GM23248 (cell line): ENCODE measurements at places on chromosomes 16 and 17.

GRCh38 chr17:49519781-49520180 lies 24.7 kb downstream of the NGFR start:
- DNase-seq = no peak

GRCh38 chr16:85446951-85447692 lies 166.0 kb upstream of the GSE1 start:
- no peak for DNase-seq

DNA sequence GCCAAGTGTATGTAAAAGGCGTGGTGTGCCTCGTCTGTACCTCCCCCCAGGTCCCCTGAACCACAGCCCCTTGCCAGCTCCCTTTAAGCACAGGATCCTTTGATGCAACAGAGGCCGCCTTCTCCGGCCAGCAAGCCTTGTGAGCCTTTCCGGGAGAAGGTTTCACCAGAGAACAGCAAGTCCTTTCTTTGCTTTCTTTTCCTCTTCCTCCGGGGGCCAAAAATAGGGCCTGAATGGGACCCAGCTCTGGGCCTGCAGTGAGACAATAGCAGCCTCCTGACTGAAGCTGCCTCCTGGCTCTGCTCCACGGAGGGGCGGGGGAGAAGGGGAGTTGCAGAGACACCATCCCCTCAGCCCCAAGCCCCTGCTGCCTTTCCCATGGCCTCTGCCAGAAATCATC lies 9.0 kb downstream of the ADGRG1 start:
- DNase-seq = no peak

DNA sequence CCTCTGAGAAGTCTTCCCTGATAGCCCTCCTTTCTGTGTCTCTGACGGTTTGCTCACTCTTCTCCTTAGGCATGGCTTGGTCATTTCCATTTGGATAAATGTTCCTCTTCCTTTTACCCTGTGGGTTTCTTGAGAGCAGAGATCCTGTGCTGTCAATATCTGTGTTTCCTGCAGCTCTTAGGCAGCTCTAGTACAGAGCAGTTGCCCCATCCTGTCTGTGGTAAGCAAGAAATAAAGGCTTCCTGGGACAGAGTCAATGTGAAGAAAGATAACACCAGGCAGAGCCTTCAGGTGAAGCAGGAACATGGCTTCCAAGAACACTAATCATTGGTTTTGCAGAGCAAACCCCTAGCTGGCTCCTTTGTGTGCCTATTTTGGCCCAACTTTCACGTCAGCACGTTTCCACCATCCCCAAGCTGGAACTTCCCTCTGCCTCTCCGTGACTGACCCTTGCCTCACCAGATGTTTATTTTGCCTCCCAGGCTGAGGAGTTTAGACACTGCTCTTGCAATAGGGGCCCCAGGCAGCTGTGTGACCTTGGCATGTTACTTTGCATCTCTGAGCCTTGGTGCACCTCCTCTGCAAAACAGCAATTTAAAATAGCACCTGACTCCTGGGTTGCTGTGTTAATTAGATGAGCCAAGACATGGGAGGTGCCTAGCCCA lies 49.6 kb upstream of the SIAH1 start:
- peak; percentile 34 for DNase-seq

DNA sequence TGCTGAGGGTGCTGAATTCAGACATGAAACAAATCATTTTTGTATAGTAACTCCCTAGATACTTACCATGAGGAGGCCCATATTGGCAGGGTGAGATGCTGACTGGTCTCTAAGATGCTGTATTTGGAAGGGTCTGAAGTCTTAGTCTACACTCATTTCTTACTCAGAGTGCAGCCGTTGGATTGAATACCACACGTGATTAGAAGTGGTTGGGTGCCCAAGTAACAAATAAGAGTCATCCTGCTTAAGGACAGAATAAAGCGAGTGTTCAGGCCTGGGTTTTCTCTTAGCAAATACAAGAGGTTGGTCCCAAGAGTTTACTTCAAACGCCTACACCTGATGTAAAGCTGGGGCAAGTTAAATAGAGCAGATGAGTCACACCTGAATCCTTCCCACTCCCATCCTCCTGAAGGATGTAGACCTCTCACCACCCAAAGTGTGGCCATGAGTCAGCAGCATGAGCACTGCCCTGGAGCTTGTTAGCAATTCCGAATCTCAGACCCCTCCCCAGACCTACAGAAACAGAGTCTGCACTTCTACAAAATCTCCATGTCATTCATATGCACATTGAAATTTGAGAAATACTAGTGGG lies 284.6 kb upstream of the CDH5 start:
- DNase-seq = peak; percentile 93

DNA sequence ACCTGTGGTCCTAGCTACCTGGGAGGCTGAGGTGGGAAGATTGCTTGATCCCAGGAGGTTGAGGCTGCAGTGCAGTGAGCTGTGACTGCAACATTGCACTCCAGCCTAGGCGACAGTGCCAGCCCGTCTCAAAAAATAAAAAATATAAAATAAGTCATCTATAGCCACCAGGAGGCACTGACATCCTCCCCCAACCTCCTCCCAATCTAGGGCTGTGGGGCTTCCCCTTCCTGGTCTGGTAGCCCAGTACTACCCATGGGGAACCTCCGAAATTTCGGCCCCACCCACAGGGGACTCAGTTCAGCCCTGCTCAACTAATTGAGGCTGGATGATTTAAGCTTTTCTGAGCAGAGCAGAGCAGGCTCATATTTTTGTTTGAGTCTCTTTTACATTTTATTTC lies 3.2 kb downstream of the ZSCAN10 start:
- peak; percentile 39 for DNase-seq

GRCh38 chr17:21677126-21677910 lies 15.0 kb upstream of the KCNJ18 start:
- DNase-seq = no peak

DNA sequence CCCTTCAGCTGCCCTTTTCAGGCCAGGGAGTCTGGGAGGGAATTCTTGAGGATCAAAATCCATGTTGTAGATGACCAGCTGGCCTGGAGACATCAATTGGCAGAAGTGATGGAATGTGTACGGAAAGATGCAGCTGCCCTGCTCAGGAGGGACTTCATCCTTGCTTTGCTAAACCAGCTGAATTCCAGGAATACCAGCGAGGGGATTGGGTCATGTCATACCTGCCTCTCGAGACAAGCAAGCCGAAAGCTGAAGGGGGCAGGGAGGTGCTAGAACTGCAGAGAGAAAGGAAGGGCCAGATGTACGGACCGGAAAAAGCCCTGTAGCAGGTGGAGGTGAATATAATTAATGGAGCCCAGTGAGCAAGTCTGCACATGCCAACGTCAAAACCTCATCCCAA lies 25.6 kb upstream of the NTN1 start:
- DNase-seq = no peak

- DNase-seq = peak; percentile 74
Observed at GRCh38 chr17:51119415-51120356, 982 bp downstream of the SPAG9 start.

DNA sequence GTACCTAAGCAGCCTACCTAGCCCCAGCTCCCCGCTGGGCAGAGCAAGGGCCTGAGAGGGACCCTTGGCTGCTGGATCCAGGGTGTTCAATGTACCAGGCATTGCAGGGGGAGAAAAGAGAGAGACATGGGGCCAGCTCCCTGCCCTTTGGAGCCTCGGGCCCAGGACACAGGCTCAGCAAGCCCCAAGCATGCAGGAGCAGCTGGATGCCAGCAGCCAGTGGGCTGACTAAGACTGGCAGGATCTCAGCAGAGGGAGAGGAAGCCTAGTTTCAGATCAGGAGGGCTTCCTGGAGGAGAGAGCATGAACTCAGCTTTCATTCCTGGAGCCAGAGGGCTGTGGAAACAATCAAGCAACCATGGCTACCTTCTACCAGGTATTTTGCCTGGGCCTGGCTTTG lies 82.0 kb upstream of the NKD1 start:
- DNase-seq = no peak

DNA sequence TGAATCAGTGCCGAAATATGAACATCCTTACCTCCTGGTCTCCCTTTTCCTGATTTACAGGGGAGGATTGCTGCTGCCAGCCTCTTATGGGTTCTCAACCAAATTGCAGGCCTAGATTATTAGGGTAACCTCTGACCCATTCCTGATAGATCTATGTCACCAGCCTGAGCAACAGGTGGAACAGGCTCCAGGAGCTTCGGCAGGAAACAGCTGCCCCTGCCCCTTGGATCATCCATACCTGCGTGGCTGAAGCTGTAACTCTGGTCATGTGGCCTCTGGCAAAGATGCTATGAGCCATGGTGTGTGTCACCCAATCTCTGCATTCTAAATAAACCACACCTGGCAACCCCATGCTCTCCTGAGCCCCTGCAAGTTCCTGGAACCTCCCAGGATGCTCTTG lies 18.4 kb upstream of the RBBP6 start:
- DNase-seq = no peak

- DNase-seq = no peak
Observed at GRCh38 chr16:72301523-72302236, 129.7 kb upstream of the PMFBP1 start.

- DNase-seq = no peak
Observed at GRCh38 chr17:43979671-43980070, 24.8 kb upstream of the NAGS start.

GRCh38 chr17:7794075-7794663 lies 39.8 kb upstream of the KDM6B start:
- no peak for DNase-seq

GRCh38 chr17:43631429-43631828 lies 30.3 kb downstream of the MEOX1 start:
- DNase-seq = no peak

GRCh38 chr17:78960928-78961327 lies 18.8 kb downstream of the LGALS3BP start:
- peak; percentile 48 for DNase-seq

- DNase-seq = no peak
Observed at GRCh38 chr17:1769822-1770477, 8.1 kb downstream of the SERPINF1 start.

GRCh38 chr17:6638046-6638908 lies 2.2 kb downstream of the KIAA0753 start:
- DNase-seq = no peak

DNA sequence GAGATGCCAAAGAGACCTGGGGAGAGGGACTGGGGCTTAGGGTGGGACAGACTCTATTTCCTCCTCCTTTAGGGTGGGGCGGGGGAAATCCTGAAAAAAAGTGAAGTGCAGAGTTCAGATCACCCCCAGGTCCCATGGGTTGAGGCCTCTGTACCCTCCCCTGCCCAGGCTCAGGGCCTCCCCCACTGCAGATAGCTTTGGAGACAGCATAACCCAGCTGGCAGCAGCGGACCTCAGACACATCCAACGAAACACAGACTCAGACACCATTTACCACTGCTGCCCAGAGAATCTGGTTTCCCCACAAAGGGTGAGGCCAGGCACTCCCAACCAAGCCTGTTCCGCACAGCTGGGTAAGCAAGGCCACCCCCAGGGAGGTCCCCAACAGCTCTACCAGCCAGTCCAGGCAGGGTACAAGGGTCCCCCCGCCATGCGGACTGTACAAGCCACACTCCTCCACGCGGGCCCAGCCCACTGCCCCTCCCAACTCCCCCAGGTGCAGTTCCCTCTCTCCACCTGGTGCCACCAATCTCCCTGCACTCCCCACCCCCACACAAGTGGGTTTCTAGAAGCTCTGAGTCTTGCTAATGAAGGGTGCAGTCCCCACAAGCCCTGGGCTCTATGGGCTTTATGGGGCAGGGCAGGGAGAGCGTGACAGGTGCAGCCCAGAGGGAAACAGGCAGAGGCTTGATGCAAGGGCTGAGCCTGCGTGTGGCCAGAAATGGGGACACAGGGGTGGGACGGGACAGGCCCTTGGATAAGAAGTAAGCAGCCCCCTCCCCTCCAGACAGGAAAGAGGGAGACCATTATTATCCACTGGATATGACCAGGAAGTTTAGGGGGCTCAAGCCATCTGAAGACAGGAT lies 8.9 kb downstream of the RHBDF2 start:
- DNase-seq = no peak

DNA sequence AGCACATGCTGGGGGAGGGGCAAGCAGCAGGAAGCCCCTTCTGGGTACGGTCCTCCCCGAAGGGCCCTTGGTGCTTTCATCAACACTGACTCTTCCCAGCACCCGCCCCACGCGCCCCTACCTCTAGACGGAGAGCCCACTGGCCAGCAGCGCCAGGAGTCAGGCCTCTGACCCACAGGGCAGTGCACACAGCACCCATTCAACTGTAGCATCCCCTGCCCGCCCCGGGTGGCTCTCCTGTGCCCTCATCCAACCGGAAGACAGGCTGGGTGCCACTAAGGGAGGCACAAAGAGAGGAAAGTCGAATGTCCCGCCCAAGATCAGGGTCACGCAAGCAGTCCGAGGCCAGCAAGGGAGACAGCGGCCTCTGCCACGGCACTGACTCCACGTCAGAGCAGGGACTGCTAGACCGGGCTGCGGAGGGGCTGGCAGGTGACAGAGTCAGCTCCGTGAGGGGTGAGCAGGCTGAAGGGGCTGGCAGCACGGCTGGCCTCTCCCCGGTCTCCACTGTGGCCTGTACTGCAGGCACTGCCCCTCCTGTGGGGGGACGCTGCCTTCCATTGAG lies 9.8 kb downstream of the MSRB1 start:
- no peak for DNase-seq

DNA sequence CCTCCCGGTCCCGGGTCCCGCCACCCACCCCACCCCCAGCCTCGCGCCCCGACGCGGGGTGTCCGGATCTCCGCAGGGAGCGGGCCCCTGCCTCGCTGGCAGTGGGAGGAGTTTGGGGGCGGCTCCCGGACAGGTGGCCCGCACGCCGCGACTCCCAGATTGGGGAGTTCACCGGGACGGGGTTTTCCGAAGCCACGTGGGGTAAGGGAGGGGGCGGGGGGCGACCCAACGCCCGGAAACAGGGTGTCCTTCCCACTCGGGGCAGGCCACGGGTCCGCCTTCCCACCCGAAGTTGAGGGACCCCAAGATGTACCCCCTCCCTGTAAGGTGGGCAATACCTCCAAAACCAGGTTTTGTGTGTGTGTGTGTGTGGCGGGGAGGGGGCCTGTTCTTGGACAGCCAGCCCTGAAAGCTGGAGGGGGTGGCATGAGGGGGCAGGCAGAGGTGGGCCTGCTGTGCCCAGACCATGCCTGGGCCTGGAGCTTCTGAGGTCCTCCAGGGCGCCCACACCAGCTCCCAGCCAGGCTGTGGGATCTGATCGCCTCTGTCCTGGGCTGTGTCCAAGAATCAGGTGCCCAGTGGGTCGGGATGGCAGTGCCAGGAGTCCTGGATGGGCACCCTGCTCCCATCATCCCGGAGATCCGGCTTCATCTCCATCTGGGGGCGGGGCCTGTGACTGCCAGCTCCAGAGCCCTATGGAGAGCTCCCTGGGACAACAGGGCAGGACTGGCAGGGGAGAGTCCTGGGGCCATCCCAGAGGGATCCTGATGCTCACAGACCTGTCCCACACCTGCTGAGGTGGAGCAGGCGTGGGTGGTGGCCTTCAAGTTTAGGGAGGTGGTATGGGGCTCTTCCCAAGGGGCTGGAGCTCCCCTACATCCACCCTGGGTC lies 767 bp downstream of the SYNGR2 start:
- DNase-seq = peak; percentile 66
